D721Med (cell line): ENCODE measurements at places on chromosomes 7 and 10.

DNA sequence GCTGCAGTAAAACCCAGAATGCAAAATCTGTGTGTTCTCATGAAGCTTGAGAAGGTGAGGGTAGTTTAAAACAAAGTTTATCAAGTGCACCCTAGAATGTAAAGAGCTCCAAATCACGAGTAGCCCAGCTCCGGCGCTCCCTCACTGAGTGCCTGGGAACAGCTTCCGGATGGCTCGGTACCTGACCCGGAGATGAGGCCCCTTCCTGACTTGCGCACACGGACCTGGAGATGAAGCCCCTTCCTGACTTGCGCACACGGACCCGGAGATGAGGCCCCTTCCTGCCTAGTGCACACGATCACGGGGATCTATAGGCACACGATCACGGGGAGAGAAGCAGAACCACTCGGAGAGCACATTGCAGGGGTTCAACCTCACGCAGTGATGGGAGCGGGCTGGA, 322.1 kb upstream of the RNF32 start:
- DNase-seq = no peak

- no peak for DNase-seq
These were observed 49.9 kb downstream of the COA1 start for GRCh38 chr7:43679210-43680068.

DNA sequence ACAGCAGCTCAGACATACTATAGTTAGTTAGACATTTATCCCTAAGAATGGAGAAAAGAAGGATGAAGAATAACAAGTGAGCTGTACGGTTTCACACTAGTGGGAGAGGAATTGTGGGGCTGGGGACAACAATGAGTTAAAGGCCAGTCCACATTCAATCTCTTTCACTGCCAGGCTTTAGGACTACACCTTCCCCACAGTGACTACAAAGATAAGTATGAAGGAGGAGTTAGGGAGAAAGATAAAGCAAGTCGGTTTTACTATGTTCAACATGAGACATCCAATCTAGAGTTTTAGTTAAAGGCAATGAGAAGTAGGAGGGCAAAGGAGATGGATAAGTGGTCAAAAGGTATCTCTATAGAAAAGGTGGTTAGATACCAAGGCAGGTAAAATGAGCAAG, 16.3 kb downstream of the ARHGAP12 start:
- DNase-seq = no peak

- DNase-seq = no peak
These were observed 62.5 kb downstream of the DAGLB start for GRCh38 chr7:6385110-6385781.

DNA sequence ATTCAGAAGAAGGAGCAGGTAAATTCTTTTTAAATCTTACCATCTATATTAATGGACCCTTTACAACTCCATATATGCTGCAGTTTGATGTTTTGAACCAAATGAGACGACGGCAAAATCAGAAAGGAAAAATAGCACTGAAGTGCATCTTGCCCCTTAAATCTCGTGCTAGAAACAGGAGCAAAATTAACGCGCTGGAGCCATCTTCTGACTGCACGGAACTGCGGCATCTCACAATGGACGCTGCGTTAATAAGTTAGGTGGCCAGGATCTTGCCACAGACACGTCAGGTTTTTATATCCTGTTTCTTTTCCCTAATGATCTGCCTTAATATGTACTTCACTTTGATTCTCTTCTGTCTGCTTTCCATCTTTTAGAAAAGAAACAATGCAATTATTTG, 354.5 kb downstream of the TFEC start:
- no peak for DNase-seq
